ENCODE measurements at places on chromosomes 13 and 19.

DNA sequence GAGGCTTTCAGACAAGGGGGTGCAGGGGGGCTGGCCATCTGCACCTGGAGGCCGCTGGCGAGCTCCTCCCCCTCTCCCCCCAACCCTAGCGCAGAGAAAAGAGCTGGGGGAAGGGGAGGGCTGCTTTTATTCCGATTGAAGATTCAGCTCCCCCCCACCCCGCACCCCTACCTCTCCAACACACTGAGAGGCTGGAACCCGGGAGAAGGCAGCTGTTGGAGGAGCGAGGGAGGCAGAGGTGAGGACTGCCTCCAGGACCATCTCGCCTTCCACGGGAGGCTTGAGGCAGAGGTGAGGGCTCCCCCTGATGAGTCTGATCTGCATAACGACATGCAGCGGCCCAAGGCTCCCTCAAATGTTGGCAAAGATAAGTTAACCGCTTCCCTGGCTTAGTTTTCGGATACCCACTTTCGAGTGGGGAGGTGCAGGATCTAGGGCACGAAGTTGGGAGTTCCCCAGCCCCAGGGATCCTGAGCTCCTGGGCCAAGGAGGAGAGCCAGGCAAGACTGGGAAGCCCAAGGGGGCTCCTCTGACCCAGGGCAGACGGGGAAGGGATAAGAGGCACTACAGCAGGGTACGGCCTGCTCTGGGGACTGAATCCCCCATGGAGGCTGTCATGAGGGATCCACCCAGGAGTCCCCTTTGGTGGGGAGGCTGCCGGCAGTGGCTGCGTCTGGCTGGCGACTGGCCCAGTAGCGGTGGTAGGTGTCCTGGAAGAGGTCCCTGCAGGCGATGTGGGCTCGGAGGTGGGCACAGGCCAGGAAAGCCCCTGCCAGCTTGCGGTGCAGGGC, 1.2 kb upstream of the NUMBL start:
- no peak for DNase-seq

GRCh38 chr13:113883314-113883811, 19.5 kb upstream of the GAS6 start:
- no peak for DNase-seq

DNA sequence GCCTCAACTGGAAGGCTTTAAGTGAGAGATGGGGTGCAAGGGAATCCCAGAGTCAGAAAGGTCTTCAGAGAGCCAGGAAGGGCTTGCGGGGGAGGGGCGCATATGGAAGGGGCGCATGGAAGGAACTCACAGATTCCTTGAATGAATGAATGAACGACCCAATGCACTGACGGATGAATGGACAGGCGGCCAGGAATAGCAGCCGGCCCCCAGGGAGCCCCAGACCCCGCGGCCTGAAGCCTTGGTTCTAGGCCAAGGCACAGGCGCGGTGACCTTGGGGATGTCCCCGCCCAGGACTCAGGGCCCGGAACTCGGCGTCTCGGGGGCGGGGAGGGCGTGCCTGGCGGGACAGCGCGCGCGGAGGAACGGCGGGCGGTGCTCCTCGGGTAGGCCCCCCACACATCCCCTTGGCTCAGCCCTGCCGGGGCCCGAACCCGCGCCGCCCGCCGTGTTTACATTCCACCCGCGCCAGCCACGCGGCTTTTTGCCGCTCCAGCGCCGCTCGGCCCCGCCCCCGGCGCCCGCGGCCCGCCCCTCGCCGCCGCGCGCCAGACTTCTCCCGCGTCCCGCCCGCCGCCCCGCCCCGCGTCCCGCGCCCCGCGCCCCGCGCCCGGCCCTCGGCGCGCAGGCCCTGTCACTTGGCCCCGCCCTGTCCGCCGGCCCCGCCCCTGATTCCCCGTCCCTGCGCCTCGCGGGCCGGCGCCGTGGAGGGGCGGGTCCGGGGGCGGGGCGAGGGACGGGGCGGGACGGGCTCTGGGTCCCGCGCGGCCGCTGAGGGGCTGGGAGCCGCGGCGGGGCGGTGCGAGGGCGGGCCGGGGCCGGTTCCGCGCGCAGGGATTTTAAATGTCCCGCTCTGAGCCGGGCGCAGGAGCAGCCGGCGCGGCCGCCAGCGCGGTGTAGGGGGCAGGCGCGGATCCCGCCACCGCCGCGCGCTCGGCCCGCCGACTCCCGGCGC, at the start of gene CCNE1:
Gene CCNE1 (plus strand): TSS at position 867 of the 955 bp plus-strand sequence. CDS start 565 bp downstream, outside the sequence.
- DNase-seq, result peak; percentile 97

- no peak for DNase-seq
These were observed 51.3 kb downstream of the RYR1 start for GRCh38 chr19:38484747-38485146.

DNA sequence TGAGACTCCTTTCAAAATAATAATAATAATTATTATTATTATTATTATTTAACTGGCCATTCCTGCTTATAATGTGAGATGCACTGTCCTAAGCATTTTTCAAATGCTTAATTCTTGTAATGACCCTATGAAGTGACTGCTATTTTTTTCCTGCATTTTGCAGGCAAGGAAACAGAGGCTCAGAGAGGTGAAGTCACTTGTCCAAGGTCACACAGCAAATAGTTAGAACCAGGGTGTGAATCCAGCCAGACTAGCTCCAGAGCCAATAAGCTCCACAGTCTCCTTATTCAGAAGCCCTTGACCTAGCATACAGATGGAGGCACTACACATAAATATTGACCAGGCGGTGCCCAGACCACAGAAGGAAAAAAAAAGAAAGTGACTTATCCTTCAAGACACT, 77.5 kb upstream of the CACNA1A start:
- no peak for DNase-seq

DNA sequence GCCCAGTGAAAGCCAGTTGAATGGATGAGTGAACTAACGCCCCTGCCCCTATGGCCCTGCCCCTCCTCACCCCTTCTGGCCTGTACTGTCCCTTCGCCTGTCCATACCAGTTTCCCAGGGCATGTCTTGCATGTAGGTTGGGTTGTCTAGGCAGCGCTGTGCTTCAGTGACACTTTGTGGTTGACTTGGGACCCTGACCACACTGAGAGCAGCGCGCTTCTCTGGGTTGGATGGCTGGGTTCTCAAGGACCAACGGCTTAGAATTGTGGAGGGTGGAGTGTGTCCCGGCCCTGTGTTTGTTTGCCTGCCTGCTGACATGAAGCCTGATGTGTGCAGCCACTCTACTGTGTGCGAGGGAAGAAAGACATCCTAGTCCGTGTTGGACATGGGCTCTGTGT, 15.8 kb downstream of the GATAD2A start:
- no peak for DNase-seq

DNA sequence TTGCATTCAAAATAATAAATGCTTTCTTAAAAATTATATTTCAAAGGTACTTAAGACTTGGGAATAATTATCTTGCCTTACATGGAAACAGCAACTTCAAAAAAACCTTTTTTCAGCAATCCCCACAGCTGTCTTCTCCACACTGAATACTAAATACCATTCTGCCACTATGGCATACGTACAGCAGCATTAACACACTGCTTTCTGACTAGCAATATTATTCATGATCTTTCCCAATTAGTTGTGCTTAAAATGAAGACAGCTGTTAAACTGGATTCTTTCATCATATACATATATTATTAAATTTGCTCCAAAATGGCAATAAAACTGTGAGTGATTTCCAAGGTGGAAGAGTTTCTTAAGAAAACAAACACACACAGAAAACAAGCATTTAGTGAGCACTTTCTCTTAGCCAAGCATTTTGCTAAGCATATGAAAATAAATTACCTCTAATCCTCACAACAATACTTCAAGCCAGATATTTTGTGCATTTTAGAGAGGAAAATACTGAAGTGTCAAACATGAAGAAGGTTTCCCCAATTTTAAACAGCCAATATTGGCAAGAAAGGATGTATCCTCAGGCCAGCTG, 609.5 kb downstream of the SLITRK1 start:
- DNase-seq, result no peak

DNA sequence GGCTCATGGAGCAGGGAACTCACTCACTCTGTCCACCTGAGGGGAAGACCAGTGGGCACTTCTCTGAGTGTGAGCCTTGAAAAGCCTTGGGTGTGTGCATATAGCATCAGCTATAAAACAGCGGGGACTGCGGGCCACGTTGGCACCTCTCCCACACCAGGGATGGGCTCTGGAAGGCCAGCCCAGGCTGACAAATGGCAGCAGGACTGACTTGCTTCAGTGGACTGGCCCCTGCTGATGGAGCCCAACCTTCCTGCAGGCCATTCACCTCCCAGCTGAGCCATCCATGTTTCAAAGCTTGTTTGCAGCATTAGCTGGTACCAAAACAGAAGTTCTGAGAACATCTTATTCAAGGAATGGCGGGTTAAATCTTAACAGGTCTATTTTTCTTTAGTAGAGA, 21.0 kb downstream of the TSHZ3 start:
- no peak for DNase-seq

DNA sequence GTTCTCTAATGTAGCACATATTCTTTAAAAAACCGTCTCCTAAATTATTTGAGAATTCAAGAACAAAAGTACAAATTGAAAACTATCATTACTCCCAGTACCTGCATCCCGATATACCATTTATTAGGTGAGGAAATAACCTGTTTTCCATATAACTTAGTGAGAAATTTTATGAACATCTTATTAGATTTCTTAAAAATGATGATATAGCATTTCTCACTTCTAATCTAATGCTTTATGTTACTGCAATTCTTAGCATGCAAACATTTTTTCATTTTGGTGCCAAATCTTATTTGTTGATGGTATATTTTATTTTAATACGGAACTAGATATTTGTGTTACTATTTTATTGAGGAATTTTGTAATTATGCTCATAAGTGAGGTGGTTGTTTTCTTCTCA, 1321.3 kb upstream of the SLC10A2 start:
- DNase-seq, result no peak

GRCh38 chr13:103772576-103772975, 706.4 kb upstream of the SLC10A2 start:
- DNase-seq, result no peak

DNA sequence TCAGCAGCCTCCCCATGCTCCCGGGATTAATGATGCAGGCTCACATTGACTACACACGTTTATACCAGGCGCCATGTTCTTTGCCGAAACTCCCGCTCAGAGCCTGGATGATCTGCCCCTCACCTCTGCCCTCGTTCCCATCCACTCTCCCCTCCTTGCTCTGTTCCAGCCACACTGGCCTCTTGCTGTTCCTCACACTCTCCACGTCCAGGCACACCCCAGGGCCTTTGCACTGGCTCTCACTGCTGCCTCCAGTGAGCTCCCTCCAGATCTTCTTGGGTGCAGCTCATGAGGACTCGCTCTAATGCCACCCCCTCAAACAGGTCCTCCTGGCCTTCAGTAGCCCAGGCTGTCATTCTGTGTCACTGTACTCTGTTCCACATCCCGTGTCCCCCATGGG, 39.2 kb downstream of the DPF1 start:
- DNase-seq, result no peak

GRCh38 chr13:61960981-61961380, 545.3 kb upstream of the PCDH20 start:
- no peak for DNase-seq

DNA sequence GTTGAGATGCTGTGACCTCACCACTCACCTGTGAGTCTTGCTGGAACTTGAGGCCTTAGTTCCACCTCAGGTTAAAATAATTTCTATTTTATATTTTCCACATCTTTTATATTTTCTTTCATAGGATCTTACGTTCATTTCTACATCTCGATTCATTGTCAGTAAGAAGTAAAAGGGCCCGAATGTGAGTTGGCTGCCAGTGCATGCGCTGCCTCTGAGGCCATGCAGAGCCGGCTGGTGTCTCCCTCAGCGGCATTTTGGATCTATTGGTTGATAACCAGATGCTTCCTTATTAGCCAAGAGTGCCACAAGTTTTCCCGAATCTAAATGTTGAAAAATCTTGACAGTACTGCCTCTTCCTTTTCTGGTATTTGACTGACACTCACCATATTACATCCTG, 347.3 kb downstream of the TEX29 start:
- no peak for DNase-seq

DNA sequence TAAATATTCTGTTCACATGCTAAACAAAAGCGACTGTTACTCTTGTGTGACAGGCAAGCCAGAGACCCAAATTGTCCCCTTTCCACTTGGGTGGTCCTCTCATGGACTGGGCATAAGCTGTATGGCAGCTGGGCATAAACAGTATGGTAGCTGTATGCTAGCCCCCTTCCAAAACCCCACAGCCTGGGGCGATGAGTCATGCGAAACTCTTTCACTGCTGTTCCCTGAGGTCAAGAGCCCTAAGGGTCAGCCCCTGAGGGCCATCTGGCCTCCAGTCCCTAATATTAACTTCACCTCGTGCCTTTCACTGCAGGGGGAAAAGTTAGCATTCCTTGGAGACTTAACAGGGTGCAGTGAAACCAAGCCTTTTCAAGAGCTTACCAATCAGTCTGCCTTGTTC, 45.6 kb upstream of the ZNF562 start:
- no peak for DNase-seq

DNA sequence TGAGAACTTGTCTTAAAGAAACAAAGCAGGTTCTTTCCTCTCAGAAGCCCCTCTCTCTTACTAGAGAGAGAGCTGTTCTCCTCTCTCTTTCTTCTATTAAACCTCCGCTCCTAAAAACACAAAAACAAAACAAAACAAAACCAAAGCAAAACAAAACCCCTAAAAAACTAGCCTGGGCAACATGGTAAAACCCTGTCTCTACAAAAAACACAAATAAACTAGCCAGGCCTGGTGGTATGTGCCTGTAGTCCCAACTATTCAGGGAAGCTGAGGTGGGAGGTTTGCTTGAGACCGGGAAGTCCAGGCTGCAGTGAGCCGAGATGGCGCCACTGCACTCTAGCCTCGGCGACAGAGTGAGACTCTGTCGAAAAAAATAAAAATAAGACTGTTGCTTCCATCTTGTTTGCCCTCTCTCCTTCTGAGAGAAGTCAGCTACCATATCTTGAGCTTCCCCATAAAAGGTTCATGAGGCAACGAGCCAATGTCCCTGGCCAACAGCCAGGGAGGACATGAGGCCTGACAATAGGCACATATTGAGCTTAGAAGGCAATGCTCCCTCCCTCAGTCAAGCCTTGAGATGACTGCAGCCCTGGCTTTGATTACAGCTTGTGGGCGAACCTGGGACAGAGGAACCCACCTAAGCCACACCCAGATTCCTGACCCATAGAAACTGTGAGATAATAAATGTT, 17.5 kb upstream of the FLT3 start:
- DNase-seq, result no peak

- DNase-seq, result peak; percentile 65
These were observed 143.9 kb upstream of the TSC22D1 start for GRCh38 chr13:44719857-44720671.

- no peak for DNase-seq
These were observed 879.3 kb downstream of the OLFM4 start for GRCh38 chr13:53907891-53908290.

- peak; percentile 85 for DNase-seq
These were observed 3.7 kb upstream of the SPIB start for GRCh38 chr19:50414864-50415660.

Data from AG08395 (cell line).